ENCODE measurements at places on chromosomes 16 and 17.

- DNase-seq = no peak
These were observed 2.3 kb upstream of the G6PC1 start for GRCh38 chr17:42898147-42898811.

GRCh38 chr16:13951611-13952010 is 31.7 kb downstream of the ERCC4 start:
- DNase-seq = no peak

GRCh38 chr16:87628940-87629339 is 26.6 kb downstream of the JPH3 start:
- peak; percentile 88 for DNase-seq

GRCh38 chr17:41563607-41564170 is 8.2 kb downstream of the KRT9 start:
- DNase-seq = no peak

DNA sequence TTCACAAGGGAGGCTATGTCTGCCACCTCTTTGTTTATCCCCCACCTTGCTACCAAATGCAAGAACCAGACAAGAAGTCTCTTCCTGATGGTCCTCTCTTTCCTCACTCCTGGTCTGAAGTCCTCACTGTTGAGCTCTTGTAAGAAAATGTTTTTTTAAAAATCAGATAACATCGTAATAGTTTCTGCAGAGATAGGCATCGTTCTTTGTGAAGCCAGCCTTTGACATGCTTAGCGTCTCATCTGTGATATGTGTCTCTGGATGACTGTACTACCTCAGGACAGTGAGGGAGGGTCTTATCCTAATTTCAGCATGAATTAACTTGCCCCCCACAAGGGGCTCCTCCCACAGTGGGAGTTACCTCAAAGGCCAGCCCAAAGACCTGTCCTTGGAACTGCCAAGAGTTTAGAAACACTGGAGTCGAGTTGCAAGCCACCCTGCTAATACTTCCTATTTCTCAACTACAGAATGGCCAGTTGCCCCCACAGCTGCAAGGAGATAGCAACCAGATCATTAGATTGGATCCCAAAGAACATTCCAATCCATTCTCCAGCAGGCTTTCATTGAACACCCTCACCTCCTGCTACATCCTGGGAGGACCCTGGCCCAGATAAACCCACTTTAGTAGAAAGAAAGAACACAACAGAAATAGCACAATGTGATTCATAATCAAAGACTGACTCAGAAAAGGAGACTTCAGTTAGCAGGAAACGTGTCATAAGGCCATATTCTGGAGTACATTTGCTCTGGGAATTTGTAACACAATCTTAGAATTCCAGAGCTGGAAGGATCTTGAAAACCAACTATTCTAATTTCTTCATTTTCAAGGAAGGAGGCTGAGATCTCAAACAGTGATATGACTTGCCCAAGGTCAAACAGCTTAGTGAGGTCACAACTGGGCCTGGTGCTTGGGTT is 151.0 kb downstream of the IRX3 start:
- no peak for DNase-seq

DNA sequence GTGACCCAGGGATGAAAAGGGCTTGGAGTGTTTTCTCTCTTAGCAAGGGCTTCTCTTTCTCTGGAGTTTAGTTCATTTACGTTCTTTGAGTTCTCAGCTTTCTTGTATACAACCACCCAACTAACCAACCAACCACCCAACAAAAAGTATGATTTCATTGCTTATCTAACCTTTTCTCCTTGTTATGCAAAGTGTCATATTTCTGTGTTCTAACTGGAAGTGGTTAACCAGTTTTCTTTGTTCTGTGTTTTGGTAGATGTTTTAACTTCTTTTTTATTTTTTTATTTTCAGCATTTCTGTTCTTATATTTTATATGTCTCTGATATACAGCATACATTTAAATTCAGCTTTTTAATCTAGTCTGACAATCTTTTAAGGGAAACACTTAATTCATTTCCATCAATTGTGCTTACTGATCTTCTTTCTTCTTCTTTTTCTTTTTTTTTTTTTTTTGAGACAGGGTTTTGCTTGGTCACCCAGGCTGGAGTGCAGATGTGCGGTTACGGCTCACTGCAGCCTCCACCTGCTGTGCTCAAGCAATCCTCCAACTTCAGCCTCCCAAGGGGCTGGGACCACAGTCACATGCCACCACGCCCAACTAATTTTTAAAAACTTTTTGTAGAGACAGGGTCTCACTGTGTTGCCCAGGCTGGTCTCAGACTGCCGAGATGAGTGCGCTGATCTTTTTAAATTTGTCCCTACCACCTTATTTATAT is 29.6 kb downstream of the NLK start:
- DNase-seq = no peak

- DNase-seq = no peak
These were observed 46.1 kb upstream of the RPL38 start for GRCh38 chr17:74157366-74157765.

DNA sequence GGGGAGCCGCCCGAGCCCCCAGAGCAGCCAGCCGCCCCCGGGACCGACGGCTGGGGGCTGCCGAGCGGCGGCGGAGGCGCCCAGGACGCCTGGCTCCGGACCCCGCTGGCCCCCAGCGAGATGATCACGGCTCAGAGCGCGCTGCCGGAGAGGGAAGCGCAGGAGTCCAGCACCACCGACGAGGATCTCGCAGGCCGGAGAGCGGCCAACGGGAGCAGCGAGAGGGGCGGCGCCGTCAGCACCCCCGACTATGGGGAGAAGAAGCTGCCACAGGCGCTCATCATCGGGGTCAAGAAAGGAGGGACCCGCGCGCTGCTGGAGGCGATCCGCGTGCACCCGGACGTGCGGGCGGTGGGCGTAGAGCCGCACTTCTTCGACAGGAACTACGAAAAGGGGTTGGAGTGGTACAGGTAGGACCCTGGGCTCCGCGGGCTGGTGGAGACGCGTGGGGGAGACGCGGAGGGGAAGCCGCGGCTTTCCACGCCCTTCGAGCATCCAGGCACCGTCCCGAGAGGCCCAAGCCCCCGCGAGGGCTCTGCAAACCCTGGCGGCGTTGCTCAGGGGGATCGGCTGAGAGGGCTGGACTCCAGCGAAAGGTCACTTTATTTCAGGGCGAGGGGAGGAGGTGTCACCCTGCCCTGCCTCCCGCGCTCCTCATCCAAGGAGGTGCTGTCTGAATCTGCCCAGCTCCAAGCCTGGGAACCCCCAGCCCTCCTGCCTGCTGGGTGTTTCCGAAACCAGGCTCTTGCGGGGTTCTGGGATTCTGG is 1.2 kb downstream of the HS3ST4 start:
- no peak for DNase-seq

- DNase-seq = no peak
These were observed 6.7 kb upstream of the SMIM5 start for GRCh38 chr17:75626496-75627038.

- no peak for DNase-seq
These were observed 2.1 kb upstream of the C1QL1 start for GRCh38 chr17:44970136-44970741.

Measured in 8988T (cell line).